ENCODE measurements at places on chromosomes 5 and 9.
A peak's percentile ranks its signal among the peaks of the same experiment; 100 is the strongest.

DNA sequence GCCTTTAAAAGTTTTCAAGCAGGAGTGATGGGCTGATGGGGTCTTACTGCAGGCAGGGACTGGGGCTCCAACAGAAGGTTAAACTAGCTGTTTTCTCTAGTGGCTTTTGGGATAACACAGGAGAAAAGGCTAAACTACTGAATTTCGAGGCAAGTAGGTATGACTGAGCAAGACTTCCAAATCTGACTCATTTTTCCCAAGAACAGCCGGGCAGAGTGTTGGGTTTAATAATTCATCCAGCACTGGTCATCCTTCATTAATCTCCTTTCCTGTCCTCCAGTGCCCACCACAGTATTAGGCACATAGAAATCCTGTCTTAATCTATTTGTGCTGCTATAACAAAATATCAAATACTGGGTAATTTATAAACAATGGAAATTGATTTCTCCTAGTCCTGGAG, 20.5 kb downstream of the MSX2 start:
- DNase-seq: no peak

- no peak for DNase-seq
Measured at GRCh38 chr5:154264549-154265196, 74.1 kb downstream of the GALNT10 start.

DNA sequence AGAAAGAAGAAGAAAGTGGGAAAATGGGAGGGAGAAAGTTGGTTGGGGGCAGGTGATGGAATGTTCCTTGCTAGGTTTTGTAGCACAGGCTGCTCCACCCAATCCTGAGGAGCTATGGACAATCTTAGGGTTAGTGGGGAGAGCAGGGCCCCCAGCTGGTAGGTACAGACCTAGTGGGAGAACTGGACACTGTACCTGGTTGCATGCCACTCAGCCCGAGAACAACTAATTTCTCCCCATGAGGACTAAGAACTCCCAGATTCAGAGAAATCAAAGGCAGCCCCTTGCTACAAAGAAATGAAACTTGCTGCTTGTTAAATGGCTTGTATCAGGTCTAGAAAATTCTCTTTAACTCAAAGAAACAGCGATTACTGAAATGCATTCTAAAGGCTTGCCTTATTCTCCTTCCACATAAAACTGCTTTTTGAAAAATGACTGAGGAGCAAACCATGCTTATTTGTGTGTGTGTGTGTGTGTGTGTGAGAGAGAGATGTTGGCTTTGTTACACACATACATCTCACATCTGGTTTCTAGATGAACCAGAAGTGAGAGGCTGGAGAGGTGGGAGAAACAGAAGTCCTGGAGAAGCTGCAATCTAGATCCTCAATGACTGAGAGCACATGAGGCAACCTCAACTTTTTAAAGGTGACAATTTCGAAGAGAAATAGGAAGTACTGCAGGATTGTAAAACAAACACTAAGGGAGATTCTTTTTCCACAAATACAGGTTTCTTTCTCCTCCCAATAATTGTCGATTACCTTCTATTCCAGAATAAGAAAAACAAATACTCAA, 28.9 kb downstream of the FYB1 start:
- DNase-seq: no peak

- no peak for DNase-seq
Measured at GRCh38 chr5:167770461-167770860, 521.0 kb upstream of the WWC1 start.

GRCh38 chr9:20032413-20033006, 243.7 kb upstream of the SLC24A2 start:
- no peak for DNase-seq

DNA sequence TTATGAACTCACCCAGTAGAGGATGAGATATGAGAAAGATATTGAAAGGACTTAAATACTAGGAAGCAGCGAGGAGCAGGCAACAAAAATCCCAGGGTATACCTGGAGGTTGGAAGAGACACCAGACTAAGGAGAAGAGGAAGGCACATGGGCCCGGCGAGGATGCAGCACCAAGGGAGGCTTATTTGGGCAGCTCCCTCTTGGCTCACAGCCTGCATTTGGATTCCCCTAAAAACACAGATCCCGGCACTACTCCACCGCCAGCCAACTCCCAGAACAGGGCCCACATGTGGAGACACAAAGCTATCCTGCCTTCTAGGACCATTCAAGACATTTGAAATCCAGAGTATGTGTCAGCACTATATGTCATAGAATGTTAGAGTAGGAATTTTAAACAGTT, 199.8 kb upstream of the FBXL7 start:
- DNase-seq: no peak

DNA sequence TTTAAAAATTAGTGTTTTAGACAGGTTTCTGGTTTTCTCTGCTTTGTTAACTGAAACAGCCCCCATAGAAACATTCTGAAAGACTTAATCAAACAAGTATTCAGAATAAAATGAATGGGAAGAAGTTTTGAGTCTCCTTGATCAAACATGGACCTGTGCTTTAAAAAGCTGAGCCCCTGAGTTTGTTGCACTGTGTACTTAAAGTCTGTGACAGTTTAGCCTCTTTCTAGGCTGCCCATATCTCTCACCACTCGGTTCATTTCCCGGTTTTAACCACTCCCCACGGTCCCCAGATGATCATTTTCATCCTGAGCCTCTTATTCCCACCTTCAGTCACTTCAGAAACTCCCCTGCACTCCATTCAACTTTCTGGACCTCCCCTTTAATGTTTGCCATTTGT, 215.9 kb upstream of the DMRT1 start:
- DNase-seq: no peak

GRCh38 chr5:172640822-172641358, at the start of gene NEURL1B:
NEURL1B (plus strand) TSS chr5:172641263; CDS start chr5:172641407, 144 bp downstream.
- peak; percentile 68 for DNase-seq

DNA sequence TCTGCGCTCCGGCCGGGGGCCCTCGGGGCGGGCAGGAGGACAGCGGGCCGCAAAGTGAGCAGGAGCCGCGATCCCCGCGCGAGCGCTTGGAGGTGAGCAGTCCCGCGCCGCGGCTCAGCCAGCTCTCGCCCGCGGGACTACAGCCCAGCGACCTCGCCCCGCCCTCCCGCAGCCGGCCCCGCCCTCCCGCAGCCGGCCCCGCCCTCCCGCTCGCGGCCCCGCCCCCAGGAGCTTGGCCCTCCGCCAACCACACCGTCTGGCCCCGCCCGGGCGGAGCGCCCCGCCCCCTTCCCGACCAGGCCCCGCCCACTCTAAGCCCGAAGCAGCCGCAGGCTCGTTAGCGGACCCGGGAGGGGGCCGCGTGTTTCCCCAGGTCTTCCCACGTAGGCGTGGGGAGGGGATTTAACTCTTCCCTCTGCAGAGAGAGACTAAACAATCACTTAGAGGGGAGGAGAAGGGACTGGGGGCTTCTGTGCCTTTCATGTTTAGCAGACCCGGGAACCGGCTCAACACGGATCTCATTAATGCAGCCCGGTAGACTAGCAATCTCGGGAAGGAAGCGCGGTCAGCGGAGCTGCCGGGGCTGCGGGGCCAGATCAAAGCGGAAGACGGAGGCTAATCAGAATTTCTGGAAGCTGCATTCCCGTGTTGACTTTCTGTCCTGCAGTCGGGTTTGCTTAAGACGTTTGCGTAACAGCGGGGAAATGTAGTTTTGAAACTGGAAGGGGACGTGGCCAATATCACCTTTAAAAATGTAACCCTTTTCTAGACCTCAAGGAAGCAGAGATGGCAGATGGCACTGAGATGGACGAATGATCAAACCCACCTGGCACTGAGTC, at the start of gene MYO10:
TSS of gene MYO10 (minus strand) at position 139 of the 839 bp plus-strand sequence. CDS start 480 bp downstream, outside the sequence.
- DNase-seq: peak; percentile 41

- no peak for DNase-seq
Measured at GRCh38 chr9:130327070-130327780, 61.7 kb downstream of the HMCN2 start.

- DNase-seq: no peak
Measured at GRCh38 chr9:134361426-134361825, 35.2 kb downstream of the RXRA start.

GRCh38 chr5:93587597-93588351, 4.8 kb downstream of the NR2F1 start:
- no peak for DNase-seq

Measured in posterior cingulate gyrus (tissue), 11 donors.